Coronary artery (tissue), 2 donors: ENCODE measurements at places on chromosomes 5 and 9.

DNA sequence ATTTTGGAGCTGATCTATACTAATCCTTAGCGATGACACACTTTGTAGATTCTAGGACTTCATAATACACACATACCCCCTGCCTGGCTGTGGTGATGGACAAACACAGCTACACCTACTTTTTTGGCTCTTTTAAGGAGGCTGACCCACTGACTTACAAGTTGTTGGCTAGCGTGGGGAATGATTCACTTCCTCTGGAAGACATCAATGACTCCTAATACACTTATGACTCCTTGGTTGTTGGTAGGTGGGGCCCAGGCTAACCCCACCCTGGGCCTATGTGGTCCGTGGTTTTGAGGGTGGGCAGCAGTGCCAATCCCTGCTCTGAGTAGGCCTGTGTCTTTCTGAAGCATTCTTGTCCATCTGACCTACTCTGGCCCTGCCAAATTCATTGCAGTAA is 144.4 kb downstream of the SLC12A2 start:
- DNase-seq = no peak

GRCh38 chr9:129012893-129013448 is 15.2 kb downstream of the SH3GLB2 start:
- DNase-seq = no peak

GRCh38 chr9:69627281-69627680 is 44.9 kb downstream of the APBA1 start:
- no peak for DNase-seq

- no peak for DNase-seq
Observed at GRCh38 chr5:37721447-37721871, 118.4 kb downstream of the GDNF start.

DNA sequence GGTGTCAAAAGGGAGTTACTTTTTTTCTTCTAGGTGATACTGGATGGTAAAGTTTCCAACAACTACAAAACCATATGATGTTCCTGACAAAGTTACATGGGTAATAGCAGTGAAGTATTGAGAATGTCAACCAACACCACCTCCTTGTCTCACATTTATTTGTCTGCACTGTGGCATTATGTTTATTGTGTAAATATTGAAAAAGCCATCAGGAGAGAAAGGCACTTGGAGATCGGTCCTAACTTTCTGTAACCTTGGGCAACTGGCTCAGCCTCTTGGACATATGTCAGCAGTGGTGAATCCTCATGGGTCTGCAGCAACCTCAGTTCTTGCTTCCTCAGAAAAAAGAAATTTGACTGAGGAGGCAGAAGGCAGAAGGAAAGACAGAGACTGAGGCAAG is 50.0 kb upstream of the ICE1 start:
- no peak for DNase-seq

- no peak for DNase-seq
Observed at GRCh38 chr9:85276741-85277140, 465.0 kb downstream of the AGTPBP1 start.
